Kasumi-1 (cell line): ENCODE measurements at places on chromosomes 7 and 10.
A peak's percentile ranks its signal among the peaks of the same experiment; 100 is the strongest.

- no peak for DNase-seq
Observed at GRCh38 chr10:14074062-14074884, 256.5 kb downstream of the FRMD4A start.

- DNase-seq = no peak
Observed at GRCh38 chr7:101556453-101556968, 72.6 kb downstream of the MYL10 start.

DNA sequence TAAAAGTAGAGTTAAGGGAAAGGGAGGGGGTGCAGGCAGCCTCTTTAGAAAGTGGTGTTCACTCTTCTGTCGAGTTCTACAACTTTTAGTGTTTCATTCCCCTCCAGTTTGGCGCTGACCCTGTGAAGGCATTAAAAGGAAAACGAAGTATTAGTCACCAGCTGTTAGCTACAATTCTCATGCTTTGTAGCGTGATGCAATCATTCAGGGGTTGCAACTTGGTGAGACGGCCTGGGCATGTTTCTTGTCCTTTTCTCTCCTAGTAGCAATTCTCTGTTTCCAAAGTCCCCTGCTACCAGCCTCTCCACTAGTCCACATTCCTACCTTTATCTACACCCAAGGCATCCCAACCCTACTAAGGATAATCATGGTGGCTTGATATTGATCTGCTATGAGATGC, 33.7 kb upstream of the DGKI start:
- no peak for DNase-seq

DNA sequence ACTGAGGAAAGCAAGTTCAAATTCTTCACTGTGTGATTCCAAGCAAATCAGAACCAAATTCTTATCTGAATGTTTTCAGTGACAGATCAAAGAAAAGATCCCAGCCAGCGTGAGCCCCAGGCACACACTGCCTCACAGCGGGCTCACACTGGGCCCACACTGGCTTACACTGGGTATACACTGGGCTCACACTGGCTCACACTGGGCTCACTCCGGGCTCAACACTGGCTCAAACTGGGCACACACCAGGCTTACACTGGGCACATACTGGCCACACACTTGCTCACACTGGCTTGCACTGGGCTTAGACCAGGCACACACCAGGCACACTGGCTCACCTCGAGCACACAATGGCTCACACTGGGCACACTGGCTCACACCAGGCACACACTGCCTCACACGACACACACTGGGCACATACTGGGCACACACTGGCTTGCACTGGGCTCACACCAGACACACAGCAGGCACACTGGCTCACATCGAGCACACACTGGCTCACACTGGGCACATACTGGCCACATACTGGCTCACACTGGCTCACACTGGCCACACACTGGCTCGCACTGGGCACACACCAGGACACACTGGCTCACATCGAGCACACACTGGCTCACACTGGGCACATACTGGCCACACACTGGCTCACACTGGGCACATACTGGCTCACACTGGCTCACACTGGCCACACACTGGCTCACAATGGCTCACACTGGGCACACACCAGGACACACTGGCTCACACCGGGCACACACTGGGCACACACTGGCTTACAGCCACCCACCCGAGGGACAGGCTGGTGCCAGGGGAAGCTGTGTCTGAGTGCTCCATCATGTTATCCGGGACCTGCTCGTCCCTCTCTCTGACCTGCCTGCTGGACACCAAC, 156.3 kb downstream of the PTPRN2 start:
- DNase-seq = no peak

- DNase-seq = no peak
Observed at GRCh38 chr10:9076066-9076465, 1021.6 kb downstream of the GATA3 start.

DNA sequence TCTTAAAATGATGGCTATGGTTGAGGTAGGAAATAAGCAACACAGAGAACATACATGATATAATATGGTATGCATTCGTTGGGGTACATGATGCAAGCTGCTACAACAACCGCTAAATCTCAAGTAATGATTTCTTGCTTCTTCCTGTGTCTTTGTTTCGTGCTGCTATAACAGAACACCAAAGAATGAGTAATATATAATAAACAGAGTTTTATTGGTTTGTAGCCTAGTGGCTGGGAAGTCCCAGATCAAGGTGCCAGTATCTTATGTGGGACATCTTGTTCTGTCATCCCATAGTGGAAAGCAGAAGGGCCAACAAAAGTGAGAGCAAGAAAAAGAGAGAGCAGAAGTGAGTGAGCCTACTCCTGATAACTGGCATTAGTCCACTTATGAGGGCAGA, 689.7 kb downstream of the SUGCT start:
- no peak for DNase-seq

DNA sequence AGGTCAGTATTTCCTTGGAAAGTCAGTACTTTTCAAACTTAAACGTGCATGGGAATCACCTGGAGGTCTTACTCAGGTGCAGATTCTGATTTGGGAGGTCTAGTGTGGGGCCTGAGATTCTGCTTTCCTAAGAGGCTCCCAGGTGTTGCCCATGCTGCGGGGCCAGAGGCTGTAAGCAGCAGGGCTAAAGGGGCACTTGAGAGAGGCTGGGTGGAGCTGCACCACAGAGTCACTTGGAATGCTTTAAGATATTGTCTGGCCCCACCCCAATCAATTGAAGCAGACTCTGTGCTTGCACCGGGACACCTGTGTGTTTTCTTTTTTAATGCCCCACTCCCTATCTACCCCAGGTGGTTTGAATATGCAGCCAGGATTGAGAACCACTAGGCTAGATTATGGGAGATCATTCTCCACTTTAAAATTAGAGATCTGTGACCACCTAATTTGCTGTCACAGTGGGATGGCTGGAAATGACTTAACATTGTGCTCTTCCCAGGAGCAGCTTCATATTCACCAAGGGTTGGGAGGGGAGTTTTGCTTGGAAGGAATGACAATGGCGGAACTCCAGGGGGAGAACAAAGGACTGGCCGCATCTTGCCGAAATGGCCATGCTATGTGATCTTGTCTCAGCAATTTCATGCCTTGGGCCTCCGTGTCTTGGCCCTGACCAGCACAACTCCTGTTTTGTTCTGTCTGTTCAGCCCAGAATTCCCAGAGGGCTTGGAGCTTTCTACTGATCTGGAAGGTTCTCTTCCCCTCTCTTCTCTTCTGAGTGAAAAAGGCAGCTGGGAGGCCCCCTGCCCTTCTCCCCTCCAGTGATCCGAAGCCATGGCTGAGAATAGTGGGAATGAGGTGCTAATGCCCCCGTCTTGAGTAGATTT, 80.2 kb downstream of the FAM241B start:
- DNase-seq = no peak

DNA sequence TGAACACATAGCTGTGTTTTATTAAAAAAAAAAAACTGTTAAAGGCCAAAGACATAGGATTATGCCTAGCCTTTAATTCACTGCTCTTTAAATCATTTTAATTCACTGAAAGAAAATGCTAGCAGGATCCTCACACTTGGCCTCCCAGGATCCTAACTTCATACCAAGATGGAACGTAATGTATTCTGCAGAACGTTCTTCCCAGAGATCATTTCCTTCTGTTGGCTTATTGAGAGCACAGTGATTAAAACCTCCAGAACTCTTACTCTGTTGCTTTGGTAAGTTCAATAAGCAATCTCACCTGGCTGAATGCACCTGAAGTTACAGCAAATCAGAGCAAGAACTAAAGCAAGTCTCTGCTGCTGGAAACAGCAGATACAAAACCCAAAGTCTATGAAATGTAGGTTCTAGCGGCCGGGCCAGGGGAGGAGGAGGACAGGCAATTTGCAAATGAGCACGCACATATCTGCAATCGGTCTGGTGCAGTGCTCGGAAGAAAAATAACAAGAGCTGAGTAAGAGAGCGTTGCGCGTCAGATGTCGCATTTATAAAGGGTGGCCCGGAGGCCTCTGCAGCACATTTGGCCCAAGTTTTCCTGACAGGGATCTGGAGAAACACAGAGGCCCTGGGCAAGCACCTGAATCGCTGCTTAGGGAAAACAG, 193.9 kb downstream of the FAM107B start:
- DNase-seq = no peak

DNA sequence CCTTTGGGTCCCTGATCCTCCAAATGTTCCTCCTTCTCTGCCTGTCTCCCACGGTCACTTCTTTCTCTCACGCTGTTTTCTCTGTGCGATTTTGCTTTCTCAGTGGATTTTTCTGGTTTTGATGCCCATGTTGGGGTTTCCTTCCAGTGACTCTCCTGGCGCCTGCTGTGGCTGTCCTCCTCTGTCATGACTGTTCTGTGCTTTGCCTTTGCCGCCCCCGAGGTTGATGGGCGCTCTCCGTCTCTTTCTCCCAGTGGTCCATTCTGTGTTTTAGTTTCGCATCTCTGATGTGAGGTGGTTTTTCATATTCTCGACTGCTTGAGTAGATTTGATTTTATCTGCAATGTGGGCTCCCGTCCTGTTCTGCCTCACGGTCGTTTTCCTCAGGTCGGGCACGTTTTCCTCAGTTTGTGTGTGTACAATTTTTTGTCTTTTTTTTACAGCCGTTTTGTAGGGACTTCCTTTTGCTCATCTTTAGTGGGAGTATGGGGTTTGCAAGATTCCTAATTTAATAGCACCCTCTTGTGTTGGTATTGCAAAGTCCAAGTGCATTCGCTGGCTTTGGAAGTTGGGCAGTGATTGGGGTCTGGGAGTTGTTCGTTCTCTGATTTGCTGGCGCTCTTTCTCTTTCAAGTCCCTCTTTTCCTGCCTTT, 100.0 kb downstream of the INPP5A start:
- peak; percentile 90 for DNase-seq

- peak; percentile 83 for DNase-seq
Observed at GRCh38 chr10:90592638-90593302, 265.1 kb downstream of the HTR7 start.

- no peak for DNase-seq
Observed at GRCh38 chr10:51183783-51184182, 109.5 kb downstream of the PRKG1 start.

DNA sequence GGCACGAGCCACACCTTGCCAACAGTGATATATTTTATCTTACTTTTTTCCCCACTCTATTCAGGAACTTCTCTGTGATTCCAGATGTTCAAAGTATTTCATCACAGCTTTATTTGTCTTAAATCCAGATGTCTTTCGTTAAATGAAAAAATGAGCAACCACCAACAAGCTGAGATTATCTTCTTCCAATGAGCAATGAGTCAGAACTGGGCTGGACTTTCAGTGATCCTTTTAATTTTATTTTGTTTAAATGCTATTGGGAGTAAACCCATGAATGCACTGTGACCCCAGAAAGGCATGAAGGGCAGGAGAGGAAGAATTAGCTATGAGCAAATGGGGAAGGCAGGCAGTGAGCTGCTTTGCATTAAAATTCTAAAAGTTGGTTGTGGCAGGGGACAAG, 77.6 kb upstream of the IMMP2L start:
- no peak for DNase-seq

GRCh38 chr7:71972534-71972933, 439.6 kb downstream of the CALN1 start:
- no peak for DNase-seq

DNA sequence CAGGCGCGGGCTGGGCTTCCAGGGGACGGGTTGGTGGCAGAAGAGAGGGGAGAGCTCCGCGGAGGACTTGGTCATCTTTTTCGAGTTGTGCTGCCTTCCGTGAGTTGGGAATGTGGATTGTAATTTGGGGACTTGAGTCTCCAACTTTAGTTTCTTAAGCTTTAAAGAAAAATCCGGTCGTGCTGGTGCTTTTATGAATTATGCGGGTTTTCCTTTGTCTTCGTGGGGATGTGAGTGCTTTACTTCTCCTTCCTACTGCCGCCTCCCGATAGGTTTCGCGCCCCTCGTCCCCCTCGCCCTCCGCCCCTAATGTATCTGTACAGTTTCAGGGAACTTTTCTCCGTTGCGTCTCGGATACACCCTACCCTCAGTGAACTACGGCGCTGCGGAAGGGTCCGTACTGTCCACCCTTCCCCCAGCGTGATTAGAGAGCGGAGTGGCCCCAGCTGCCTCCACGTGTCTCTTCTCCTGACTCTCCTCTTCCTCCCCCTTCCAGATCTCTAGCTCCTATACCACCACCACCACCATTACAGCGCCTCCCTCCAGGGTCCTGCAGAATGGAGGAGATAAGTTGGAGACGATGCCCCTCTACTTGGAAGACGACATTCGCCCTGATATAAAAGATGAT, 649 bp downstream of the SCD start:
- DNase-seq = peak; percentile 43

- DNase-seq = no peak
Observed at GRCh38 chr10:48490946-48491345, 113.9 kb downstream of the ARHGAP22 start.

- peak; percentile 21 for DNase-seq
Observed at GRCh38 chr7:88546808-88547207, 212.7 kb upstream of the ZNF804B start.

GRCh38 chr7:116404389-116404788, 95.1 kb upstream of the CAV2 start:
- DNase-seq = no peak

DNA sequence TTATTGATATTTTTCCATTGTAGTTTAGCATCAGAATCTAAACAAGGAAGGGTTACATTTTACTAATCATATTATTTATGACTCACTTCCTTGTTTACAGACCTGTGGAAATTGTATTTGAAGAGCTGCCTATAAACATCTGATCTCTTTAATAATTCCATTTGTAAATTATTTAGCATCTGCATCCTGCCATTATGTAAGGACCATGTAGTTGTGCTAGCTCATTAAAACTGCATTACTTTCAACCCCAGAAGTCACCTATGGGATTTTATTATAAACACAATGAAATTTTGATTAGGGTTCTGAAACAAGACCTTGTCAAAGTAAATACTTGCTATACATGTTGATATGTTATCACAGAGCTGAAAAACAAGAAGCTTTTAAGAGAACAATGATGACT, 146.8 kb upstream of the SLC26A5 start:
- no peak for DNase-seq

- no peak for DNase-seq
Observed at GRCh38 chr10:123988694-123989093, 97.1 kb upstream of the CPXM2 start.

DNA sequence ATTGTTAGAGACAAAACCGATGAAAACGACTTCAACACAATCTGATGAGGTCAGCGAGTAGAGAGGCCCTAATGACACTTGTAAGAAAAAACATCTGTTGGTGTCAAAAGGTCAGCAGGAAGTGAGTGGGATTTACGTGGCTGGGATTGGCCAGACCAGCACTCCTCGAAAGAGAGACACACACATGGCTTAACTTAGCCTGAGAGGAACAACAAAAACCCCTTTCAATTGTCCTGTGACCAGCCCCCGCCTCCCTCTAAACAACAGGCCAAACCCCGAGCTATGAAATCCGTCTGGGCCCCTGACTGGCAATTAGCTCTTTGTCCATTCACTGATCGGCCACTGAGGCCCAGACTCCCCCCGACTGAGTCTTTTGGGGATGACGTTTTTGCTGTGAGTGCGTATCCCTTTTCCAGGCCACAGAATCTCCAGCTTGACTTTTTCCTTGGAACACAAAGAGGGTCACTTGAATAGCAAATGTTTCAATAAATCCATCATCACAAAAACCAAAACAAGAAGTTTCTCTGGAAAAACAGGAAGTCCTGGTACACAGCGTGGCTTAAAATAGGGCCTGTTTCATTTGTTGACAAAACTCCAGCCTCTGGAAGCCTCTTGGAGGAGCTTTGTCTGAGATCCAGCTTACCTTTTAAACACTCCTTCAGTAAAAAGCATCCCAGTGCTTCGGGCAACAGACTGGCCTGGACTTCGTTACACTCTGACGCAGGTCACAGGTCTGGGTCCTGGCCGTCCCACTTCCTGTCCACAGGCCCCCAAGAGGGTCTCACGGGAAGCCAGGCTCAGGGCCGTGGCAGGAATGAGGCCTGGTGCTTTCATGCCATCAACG, 103.0 kb downstream of the CTBP2 start:
- peak; percentile 12 for DNase-seq

- peak; percentile 31 for DNase-seq
Observed at GRCh38 chr7:151837285-151838042, 39.5 kb downstream of the PRKAG2 start.

GRCh38 chr7:120981888-120982615, 6.5 kb upstream of the CPED1 start:
- DNase-seq = no peak
